Activated T-helper 1 cell treated with anti-CD3 and anti-CD28 coated beads, Interleukin-2, amount 50 U/mL, for 16 hours (primary cell): ENCODE measurements at places on chromosomes 13 and 19.
A peak's percentile ranks its signal among the peaks of the same experiment; 100 is the strongest.

- peak; percentile 35 for DNase-seq
Measured at GRCh38 chr19:19170053-19170872, at the start of gene MEF2B. MEF2B (minus strand) TSS chr19:19170263; CDS start chr19:19150735, 19,528 bp downstream.

DNA sequence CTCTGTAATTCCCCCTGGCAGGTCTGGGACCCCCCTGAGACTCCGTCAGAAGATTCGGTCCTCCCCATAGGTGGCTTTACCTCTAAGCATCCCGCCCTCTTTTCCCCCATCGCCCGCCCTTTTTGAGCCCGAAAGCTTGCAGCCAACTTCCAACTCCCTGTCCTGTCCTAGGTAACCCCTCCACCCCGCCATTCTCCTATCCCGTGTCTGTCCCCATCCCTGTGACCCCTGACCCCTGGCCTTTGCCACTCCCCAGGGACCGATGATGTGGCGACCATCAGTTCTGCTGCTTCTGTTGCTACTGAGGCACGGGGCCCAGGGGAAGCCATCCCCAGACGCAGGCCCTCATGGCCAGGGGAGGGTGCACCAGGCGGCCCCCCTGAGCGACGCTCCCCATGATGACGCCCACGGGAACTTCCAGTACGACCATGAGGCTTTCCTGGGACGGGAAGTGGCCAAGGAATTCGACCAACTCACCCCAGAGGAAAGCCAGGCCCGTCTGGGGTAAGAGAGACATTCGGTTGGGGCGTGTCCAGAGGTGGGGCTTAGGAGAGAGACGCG, 488 bp downstream of the RCN3 start:
- no peak for DNase-seq

GRCh38 chr13:98972059-98972458, 5.8 kb downstream of the DOCK9 start:
- no peak for DNase-seq

DNA sequence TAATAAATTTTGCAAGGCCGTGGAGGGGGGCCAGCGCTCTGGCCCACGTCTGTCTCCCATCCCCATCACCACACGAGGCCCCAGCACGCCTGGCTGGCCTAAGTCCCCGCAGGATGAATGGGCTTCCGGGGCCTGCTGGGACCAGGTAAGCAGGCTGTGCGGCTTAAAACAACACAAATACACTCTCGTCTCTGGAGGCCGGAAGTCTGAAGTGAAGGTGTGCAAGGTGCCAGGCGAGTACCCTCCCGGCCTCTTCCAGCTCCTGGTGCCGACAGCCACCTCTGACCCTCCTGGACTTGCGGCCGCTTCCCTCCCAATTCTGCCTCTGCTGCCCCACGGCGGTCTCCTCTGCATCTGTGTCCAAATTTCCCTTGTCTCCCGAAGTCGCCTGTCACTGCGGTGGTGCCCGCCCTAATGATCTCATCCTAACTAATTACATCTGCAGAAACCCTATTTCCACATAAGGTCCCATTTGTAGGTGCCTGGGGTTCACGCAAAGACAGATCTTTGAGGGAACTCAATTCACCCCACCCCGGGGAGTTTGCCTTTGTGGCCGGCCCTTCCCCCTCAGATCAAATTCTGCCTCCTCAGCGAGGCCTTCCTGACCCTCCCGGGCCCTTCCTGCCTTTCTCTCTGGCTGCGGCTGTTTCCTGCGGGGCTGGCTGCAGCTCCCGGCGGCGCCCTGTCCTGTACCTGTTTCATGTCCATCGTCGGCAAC, 8.1 kb upstream of the PTBP1 start:
- no peak for DNase-seq

- no peak for DNase-seq
Measured at GRCh38 chr13:81487151-81487550, 1146.2 kb upstream of the SPRY2 start.

- DNase-seq: no peak
Measured at GRCh38 chr13:36839281-36839680, 20.3 kb downstream of the RFXAP start.

- DNase-seq: no peak
Measured at GRCh38 chr13:50357136-50357535, 341.9 kb downstream of the KCNRG start.

- DNase-seq: no peak
Measured at GRCh38 chr19:51903192-51903591, 1.6 kb downstream of the ZNF649 start.

DNA sequence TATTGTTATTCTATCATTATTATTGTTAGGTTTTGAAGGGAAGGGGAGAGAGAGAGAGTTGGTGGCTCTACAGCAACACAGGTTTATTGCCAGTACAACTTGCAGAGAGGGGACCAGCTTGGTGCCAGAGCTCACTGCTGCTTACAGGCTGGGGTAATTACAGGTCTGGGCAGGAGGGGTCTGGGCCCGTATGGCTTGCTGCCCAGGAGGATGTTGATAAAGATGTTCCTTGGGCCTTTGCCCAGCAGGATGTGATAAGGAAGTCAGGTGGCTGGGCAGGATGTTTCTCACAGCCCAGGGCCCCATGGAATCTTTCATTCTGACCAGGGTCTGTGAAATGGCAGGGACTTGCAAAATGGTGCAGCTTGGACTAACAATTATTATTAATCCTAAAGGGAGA, 64.2 kb upstream of the ZNF599 start:
- DNase-seq: no peak
